ENCODE measurements at places on chromosomes 5 and 9.

GRCh38 chr5:179794575-179794974 lies 789 bp downstream of the LTC4S start:
- no peak for DNase-seq

DNA sequence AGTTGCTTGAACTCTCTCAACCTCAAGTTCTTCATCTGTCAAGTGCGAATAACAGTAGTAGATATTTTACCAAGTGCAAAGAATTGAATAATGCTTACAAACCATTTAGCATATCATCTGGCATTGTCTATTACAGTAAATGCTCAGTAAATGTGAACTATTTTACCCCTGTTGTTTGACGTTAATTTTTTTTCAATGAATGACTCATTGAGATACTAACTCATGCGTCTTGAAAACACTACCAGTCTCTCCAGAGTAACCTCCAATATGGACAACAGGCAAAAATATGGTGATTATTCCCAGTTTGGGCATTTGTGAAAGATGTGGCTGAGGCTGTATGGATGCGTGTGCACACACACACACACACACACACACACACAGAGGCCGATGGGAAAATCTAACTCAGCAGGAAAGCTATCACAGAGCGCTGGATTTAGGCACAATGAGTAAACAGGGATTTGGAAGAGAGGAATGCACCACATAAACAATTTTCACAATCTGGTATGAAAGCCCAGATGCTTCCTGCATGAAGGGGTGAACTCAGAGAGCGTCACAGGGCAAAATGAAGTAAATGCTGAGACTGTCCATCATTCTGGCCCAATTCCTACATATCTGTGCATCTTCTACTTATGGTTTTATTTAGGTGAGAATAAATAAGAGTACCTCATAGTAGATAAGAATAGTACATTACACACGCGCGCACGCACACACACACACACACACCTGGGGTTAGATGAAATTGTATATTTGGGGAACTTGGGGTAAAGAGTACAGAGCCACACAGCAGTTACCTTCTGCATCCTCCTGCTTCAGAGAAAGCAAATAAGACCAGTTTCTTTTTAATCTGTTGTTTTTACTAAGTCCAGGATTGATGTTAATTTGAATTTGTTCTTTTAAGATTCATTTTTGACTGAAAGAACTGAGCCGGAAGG lies 128.7 kb downstream of the PALM2AKAP2 start:
- DNase-seq = no peak

DNA sequence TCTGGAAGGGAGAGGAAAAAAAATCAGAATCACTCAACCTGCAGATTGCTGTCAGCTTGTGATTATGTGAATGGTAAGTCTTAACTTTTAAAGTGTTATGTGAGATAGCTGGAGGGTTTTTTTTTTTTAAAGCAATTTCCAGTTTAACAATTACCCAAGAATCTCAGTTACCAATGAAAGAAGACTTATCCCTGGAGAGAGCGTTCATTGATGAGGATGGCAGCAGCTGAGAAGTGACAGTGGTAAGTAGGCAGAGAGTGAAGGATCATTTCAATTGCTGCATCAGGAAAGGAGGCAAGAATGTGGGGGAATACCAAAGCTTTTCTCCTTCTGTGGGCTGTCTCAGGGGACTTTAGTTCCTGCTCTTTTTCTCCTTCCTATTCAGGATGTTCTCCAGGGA lies 370.2 kb upstream of the C9orf72 start:
- DNase-seq = no peak

- DNase-seq = no peak
Measured at GRCh38 chr5:122915717-122916461, 70.5 kb downstream of the SNX24 start.
